ENCODE measurements at places on chromosomes 12 and 14.

GRCh38 chr14:64708148-64709004 lies 4.2 kb downstream of the PLEKHG3 start:
- no peak for DNase-seq

- DNase-seq, result no peak
These were observed 5.5 kb upstream of the LMNTD1 start for GRCh38 chr12:25558586-25558985.

DNA sequence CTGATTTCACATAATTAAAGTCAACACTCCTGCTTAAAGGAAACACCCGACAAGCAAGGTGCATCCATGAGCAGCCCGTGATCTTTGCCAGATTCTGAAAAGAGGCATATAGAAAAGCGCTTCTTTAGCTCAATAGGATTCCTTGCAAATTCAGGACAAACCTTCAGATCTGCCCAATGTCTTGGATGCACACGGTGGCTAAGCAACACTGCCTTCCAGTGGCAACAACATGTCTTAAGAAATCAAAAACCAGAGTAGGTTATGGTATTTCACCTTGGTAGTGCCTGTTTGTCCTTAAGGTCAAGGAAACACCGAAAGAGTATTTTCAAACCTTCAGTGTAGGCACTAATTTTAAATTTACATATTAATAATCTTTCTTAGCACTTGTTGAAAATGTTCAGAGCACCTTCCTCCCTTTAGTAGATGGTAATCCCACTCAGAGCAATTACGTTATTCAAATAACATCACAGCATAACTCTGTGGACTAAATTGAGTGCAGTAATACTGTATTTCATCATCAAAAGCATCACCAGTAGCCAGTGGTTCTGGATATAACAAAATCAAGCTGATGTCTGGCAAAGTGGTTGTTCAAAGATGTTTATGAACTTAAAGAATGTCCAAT lies 58.0 kb upstream of the CDKN3 start:
- no peak for DNase-seq

DNA sequence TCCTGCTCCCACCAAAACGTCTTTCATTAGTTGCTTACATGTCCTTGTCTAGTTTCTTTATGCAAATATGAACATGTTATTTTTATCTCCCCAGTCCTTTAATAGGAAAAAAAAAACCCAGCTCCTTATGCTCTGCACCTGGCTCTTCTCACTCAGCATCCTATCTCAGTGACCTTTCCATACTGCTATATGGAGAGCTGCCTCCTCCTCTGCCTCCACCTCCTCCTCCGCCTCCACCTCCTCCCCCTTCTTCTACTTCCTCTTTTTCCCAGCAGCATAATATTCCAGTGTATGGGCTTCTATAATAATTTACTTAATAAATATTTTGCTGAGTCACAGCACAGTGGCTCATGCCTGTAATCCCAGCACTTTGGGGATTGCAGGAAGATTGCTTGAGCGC lies 31.5 kb downstream of the ABCB9 start:
- no peak for DNase-seq
